Hematopoietic multipotent progenitor cell treated with erythropoietin and hydrocortisone succinate and interleukin-3 and kit ligand, for 4 days (in vitro differentiated cells): ENCODE measurements at places on chromosomes 16 and 17.

GRCh38 chr16:71426880-71427615, 14.8 kb downstream of the TLE7 start:
- no peak for DNase-seq

GRCh38 chr16:73764321-73764720, 532.3 kb upstream of the PSMD7 start:
- no peak for DNase-seq

GRCh38 chr17:2378905-2379304, 22.0 kb downstream of the MNT start:
- no peak for DNase-seq

- no peak for DNase-seq
These were observed 100.3 kb downstream of the IRX5 start for GRCh38 chr16:55030944-55031343.

- DNase-seq = no peak
These were observed 9.1 kb downstream of the WSCD1 start for GRCh38 chr17:6079155-6079888.

- no peak for DNase-seq
These were observed 5.9 kb upstream of the CCDC154 start for GRCh38 chr16:1450218-1450617.

- peak; percentile 30 for DNase-seq
These were observed 236.4 kb upstream of the AXIN2 start for GRCh38 chr17:65797809-65798208.

DNA sequence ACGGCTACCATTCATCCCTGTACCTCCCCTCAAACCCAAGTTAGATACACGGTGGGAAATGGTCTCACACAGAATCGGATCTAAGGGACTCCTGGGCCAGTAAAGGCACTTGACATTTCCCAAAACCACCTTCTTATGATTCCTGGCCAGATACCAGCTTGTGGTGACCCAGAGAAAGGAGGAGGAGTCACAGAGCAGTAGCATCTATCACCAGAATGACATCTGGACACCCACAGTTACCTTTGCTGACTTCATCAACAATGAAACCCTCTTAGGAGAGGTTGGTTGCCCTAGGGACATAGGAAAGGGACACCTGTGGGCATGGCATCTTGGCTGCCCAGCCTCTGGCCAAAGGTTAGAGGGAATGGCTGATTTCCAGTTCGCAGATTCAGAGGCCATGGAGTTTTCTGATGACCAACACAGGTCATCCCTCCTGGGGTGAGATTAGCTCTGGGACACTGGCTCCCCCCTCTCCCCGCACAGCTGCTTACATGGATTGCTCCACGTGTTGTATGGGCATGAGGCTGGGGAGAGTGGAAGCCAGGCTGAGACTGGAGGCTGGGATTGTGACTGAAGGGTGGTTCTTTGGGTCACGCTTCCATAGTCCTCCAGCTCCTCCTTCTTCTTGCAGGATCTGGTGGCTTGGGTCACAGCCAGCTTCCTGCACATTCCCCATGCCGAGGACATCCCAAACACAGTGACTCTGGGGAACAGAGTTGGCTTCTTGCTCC, 1.4 kb upstream of the AOC3 start:
- DNase-seq = no peak

- no peak for DNase-seq
These were observed 230.7 kb downstream of the MAF start for GRCh38 chr16:79369796-79370195.

DNA sequence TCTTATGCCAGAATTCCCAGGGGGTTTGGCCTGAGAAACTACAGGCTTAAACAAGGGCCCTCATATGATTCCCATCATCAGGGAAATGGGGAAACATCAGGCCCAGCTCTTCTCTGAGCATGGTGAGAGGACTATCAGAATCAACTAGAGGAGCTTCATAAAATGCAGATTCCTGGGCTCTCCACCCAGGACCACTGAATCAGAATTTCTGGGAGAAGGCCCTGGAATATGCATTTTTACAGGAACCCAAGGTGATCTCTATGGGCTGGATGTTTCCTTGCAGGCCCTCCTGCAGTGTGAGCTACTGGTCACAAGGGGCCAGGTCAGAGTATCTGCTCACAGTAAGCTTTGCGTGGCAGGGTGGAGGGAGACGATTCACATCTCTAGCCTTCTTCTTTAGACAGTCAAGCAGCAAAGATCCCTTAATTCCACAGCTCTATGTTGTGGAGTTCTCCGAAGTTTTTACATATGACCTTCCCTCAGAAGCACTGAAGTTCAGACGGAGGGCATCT, 38.8 kb upstream of the HOXB13 start:
- DNase-seq = no peak

- no peak for DNase-seq
These were observed 89.1 kb downstream of the TBC1D16 start for GRCh38 chr17:79946352-79947231.

DNA sequence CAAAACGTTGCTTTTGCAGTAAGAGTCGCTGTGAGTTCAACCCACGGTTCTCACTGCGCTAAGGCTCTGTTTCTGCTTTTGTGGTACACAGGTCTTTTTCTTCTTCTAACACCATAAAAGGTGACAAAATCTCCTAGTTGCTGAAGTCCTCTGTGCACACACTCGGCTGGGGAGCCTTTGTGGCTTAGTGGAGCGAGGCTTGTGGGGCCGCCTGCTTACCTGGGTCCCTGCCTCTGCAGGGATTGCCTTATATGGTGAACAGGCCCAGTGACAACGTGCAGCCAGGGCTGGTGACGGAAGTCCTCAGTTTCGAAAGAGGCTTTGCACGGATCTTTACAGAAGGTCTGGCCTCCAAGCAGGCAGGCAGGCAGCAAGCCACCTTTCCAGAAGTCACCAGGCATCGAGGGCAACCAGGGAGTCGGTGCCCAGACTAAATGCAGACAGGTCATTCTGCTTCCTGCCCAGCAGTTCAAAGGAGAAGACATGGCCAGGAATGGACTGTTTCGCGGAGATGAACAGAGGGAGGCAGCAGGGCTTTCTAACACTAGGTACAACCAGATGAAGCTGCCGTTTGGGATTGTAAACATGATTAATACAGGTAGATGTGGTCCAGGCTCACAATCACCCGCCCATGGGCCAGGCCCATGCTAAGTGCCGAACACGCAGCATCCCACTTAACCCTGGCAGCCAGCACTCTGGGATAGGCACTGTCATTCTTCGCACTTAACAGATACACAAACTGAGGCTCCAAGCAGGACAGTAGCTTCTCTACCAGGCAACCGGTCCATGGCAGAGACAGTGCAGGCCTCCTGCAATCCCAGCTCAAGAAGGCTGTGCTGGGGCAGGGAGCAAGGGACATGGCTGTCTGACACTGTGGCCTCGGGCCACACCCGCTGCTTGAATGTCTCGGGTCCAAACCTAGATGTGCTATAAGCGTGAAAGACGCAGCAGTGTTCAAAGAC, 10.7 kb upstream of the MEAK7 start:
- peak; percentile 48 for DNase-seq

- no peak for DNase-seq
These were observed 20.8 kb downstream of the GNA13 start for GRCh38 chr17:65035704-65036103.

GRCh38 chr17:16512011-16512410, 20.0 kb upstream of the LRRC75A start:
- peak; percentile 52 for DNase-seq

- DNase-seq = no peak
These were observed 105.9 kb upstream of the ANKFN1 start for GRCh38 chr17:56047331-56047730.

- DNase-seq = no peak
These were observed 221.4 kb downstream of the CDH8 start for GRCh38 chr16:61814726-61815347.

DNA sequence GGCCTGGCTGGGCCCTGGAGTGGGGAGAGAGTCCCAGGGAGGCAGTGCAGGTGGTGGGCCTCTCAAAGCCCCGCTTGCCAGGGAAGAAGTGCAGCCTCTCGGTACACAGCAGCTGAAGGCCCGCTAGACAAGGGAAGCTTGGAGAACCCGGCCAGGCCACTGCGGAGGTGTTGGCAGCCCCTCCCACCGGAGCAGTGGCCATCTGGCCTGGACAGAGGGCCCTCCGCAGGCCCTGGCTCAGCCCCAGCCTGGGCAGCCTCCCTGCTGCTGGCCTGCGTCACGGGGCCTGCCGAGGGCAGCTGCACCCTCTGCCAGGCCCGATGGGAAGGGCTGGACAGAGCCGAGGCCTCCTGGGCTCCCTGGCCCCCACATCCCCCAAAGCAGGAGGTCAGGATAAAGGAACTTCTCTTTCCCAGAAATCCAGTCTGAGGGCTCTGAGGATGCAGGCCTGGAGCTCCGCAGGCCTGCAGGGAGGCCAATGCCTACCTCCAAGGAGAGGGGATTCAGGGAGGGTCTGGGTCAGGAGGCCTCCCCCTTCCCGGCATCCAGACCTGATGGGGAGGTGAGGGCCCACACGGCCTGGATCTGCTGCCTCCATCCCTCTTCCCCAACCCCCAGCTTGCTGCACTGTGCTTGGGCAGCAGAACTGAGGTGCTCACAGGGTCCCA, 4.3 kb downstream of the SPPL2C start:
- DNase-seq = no peak

DNA sequence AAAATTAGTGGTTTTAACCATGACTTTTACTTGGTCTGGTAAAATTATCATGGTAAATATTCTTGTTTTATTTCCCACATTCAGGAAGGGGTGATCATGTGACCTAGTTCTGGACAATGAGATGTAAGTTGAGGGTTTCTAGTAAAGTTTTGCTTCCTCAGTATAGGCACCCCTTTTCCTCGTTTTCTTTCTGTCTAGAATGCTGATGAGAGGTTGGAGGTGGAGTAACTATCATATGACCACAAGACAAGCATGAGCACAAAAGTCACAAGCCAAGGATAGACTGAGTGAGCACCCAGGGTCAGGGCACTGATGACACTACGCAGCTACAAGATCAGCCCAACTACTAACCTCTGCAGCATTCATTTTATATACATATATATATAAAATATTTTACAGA, 53.9 kb downstream of the MYO1D start:
- DNase-seq = peak; percentile 39

- DNase-seq = no peak
These were observed 425.1 kb downstream of the UTP18 start for GRCh38 chr17:51685287-51685909.

GRCh38 chr17:40598619-40599467, 33.6 kb upstream of the CCR7 start:
- DNase-seq = peak; percentile 32

GRCh38 chr17:10837921-10838320, at the start of gene PIRT:
Gene PIRT, minus strand, starts transcription at chr17:10838087. Its CDS starts 12,442 bp downstream, at chr17:10825645.
- no peak for DNase-seq

- DNase-seq = no peak
These were observed 288.3 kb downstream of the CNTNAP4 start for GRCh38 chr16:76565542-76565941.

- DNase-seq = no peak
These were observed 262.8 kb downstream of the ZFHX3 start for GRCh38 chr16:72785171-72785570.

- DNase-seq = no peak
These were observed 18.5 kb downstream of the ITPRIPL2 start for GRCh38 chr16:19132255-19132654.

DNA sequence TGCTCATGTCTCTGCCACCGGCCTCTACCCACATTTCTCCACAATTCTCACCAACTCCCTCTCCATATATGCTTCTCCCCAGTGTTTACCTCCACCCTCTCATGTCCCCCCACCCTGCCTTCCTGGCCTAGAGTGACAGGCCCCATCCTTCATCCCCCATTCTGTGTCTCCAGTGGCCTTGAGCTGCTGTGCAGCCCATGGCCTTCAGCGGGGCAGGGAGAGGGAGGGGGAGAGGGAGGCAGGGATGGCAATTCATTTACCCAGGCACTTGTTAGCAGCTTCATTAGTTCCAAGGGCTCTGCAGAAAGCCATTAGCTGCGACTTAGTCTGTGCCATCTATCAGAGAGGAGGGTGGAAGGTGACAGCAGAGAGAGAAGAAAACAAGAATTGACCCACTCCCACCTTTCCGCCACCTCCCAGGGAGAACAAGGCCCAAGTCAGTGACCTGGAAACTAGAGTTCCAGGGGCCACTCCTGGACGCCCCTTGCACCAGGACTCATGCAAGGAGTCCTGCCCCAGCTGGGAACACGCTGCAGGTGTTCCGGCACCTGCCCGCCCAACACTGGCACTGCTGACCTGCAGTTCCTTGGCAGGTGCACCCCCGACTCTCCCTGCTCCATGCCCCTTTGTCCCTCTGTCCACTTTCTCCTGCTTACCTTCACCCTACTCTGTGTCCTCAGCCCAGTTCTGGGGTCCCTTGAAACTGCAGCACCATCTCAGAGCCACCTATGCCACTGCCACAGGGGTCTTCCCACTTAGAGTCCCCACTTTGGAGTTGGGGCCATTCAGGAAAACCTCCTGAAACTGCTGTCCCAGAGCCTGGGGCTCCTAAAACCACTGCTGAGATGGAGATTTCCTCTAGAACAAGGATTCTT, 23.5 kb upstream of the PYY start:
- DNase-seq = no peak

DNA sequence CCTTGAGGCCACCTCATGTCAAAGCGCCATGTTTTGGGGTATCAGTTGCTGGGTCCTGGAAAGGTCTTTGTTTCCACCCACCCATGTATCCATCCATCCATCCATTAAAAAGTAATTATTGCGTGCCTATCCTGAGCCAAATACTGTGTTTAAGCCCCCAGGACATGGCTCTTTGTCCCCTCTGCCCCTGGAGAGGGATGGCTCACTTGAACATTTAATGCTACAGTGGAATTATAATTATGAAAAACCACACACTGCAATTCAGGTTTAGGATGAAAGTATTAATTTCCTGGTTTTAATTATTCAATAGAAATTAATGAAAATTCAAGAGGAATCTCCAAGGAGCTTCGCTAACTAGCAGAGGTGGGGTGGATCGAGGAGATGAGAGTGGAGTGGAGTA, 97.8 kb downstream of the MGAT5B start:
- no peak for DNase-seq

GRCh38 chr17:57113011-57113410, 28.0 kb downstream of the AKAP1 start:
- peak; percentile 58 for DNase-seq
